ENCODE measurements at places on chromosomes 3 and 15. TPM values are rescaled to one million over a fixed set of nuclear protein-coding genes. Genes with fewer than 3 reads are reported as not detected.
A peak's percentile ranks its signal among the peaks of the same experiment; 100 is the strongest.

DNA sequence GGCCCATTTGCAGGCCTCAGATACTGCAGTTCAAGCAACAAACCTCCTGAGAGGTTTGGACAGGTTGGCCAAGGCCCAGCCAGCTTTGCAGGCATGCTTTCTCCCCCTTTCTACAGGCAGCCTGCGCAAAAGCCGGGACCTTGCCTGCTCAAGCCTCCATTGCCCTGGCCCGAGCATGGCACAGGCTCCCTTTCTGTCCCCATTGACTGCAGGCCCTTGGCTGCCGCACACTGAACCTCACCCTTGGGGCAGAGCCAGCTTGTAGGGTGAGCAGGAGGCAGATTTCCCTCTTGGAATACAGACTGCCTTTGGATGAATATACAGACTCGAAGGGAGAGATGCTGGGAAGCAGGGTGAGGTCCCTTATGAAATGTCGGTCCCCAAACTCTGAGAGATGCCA is 461.7 kb upstream of the PROK2 start:
- DNase-seq: no peak

GRCh38 chr3:4644951-4645350 is 151.8 kb downstream of the ITPR1 start:
- DNase-seq: no peak

Gene BNC1
- not detected for total RNA-seq

DNA sequence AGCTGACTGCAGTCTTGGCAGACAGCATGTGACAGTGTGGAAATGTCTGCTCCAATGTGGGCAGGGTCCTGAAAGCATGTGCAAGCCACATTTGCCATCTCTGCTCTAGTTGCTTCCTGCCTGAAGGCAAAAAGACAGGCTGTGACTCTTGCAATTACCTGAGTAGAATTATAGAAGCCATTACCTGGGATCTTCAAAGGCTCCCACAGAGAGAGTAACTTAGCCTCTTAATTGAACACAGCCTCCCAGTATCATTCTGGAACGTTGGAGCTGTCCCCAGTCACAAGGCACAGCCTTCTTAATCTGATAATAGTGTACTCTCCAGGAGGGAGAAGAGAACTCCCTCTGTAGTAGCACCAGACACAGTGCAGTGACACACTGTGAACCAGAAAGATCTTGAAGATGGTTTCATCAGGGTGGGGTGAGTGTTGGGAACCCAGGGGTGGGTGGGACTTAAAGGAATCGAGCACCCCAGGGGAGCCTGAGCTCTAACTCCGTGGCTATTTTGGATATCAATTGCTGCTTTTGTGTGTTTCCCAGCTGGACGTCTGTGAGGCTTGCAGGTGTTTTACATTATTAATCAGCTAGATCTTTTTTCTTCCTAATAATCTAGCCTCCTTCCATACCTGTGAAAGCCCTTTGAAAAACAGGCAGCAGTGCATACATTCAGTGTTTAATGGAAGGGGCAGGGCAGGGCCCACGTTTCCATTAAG is 40.6 kb upstream of the GLCE start:
- DNase-seq: no peak

DNA sequence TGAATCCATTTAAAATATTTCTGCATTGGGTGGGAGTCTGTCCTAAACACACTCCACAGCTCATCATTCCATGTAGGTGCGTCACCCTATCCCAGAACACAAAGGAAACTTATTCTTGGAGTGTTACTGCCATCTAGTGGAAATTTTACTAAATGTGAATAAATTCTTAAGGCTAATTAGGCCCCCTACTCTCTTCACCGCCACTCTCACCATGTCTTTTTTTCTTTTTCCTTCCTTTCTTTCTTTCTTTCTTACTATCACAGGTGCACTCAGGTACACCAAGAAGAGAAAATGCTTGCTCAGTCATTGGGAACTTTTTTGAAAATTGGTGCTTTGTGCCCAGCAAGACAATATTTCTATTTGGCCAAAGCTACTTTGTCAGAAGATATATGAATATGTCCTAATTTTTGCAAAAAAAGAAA is 26.4 kb upstream of the ATP8B4 start:
- peak; percentile 76 for DNase-seq

DNA sequence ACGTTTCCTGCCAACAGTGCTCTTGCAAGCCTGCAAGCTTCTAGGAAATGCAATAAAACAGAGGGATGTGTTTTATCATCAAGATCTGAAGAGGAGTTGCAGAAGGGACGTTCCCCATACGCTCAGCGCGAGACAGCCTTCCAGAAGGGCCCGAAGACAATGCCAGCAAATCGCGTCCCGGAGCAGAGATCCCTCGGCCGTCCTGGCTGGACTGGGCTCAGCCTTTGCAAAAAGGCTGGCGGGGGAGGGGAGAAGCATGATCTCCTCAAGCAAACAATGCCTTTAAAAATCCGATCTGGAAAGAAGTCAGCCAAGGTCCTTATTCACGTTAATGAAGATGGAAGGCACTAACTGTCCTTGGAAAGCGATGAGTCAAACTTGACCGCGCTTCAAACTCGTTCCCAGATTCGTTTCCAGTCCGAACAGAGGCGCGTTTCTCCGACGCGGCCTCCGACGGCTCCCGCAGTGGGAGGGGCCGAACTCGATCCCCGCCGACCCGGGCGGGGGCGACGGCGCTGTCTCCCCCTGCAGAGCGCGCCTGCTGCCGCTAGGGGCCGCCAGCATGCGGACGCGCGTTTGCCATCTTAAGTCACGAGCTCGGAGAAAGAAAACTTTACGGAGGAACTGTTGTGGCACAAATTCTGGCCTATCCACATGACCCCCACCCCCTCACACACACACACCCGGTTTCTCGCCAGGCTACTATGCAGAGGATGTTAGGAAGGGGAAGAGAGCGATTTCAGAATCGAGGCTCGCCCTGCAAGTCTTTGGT is 5.5 kb downstream of the BCL6 start:
- DNase-seq: peak; percentile 82

Gene GCNT3
- 4.1 TPM for total RNA-seq

DNA sequence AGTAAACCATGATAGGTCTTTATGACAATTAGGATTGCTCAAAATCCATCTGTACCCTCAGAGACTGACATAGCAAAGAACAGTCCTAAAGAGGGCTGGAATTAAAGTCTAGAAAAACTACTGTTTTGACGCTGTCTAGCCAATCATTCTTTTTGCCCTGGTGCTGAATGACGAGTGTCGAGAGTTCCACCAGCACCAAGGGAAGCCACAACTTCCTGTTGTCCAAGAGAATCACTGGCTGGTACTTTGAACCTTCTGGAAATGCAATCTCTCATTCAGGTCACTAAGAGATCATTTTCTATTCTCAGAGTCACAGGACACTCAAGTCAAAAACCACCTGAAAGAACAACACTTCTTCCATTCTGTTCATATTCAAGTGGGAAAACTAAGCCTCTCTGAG is 37.7 kb downstream of the FBN1 start:
- DNase-seq: no peak

DNA sequence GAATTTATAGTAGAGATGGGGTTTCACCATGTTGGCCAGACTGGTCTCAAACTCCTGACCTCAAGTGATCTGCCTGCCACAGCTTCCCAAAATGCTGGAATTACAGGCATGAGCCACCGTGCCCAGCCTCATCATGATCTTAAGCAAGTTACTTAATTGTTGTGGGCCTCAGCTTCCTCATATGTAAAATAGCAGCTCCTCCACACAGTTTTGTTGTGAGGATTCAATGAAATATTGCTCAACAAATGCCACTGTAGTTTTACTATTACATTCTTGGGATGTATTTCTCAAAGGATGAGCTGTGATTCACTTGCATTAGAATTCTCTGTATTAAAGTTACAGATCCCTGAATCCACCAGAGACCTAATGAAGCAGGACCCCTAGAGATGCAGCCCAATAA is 168.8 kb downstream of the ADAMTS9 start:
- DNase-seq: no peak

GRCh38 chr15:26882112-26882511 is 15.2 kb downstream of the GABRA5 start:
- no peak for DNase-seq

Gene TRH
- not detected for total RNA-seq

GRCh38 chr15:85704066-85704465 is 90.7 kb downstream of the KLHL25 start:
- DNase-seq: no peak

Gene ELL3
- total RNA-seq: 1.3 TPM

DNA sequence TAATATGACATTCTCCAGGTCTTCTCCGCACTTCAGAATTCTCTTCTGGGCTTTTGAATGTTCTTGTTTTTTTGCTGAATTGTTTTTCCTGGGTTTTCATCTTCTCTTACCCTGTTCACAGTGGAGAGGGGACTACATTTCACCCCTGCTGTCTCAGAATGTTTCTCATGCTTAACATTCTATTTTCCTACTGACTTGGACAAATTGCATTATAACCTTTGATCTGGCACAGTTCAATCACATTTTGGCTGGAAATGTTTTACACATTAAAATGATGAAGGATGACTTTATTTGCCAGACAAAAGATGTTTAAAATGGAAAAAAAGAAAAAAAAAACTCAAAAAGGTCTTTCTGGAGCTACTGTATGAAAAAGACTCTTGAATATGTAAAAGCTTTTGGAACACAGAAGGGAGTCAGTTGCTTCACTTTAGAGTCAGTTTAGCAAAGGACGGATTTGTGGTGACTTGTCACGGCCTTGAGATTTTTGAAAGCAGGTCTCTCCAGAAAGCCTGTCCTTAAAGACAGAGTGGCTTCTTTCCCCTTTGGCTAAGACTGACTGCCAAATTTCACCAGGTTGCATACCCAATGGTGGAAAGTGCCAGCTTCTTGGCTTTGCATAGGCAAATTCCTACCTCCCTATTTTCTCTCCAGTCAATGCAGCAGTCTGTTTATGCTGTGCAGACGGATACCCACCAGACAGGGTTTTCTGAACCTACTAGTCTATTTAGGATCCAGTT is 401.0 kb upstream of the TBL1XR1 start:
- no peak for DNase-seq

- DNase-seq: no peak
Observed at GRCh38 chr3:14474363-14475081, 65.6 kb downstream of the GRIP2 start.

- peak; percentile 67 for DNase-seq
Observed at GRCh38 chr3:137032465-137033120, 74.8 kb downstream of the IL20RB start.

Gene CADPS
- 0.17 TPM for total RNA-seq

Gene TICRR
- total RNA-seq: 5.1 TPM

DNA sequence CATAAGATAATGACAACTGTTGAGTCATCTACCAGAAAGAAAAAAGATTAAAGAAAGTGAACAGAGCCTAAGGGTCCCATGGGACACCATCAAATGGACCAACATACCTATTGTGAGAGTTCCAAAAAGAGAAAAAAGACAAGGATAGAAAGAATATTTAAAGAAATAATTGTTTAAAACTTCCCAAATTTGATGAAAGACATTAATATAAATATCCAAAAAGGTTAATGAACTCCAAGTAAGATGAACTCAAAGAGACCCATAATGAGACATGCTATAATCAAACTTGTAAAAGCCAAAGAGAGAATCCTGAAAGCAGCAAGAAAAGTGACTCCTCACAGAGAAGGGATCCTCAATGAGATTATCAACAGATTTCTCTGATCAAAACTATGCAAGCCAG is 8.9 kb downstream of the NRG4 start:
- DNase-seq: no peak

DNA sequence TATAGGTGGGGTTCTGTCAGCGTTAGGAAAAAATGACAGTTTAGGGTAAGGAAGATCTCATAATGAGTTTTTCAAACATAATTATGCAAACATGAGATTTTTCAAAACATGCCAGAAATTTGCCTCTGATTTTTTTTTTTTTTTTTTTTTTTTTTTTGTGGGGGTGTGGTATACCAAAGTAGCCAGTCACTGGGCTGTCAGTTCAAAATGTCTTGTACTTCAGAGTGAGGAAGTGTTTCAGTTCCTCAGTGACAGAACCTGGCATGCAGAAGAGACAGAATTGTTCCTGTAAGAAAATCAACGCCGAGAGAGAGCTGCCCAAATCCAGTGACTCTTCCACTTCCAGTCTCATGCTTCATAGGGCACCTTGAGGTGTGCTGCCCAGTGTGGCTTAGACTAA is 9.7 kb downstream of the NCBP2 start:
- no peak for DNase-seq

Gene PARP15
- not detected for total RNA-seq

Gene CHST2
- total RNA-seq: 0.88 TPM

DNA sequence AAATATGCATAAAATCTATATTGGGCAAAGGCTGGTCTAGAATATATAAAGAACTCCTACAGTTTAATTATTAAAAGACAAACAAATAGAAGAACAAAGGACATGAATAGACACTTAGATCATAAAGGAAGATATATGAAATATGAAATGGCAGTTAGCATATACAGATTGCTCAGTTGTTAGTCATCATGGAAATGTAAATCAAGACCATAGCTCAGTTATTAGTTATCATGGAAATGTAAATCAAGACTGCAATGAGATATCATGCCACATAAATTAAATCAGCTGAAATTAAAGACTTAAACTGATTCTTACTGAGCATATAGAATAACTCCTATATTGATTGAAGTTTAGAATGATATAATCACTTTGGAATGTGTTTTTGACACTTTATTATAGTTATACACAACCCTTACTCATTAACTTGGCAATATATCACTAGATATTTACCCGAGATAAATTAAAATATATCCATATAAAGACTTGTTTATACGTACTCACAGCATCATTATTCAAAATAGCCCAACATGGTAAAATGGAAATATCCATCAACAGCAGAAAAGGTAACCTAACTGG is 45.2 kb upstream of the GOLGA8B start:
- no peak for DNase-seq

- no peak for DNase-seq
Observed at GRCh38 chr3:197994736-197995135, 34.7 kb downstream of the LMLN start.

Gene EIF4E3
- 0.97 TPM for total RNA-seq

Gene ZBTB47
- total RNA-seq: 3.8 TPM
